ENCODE measurements at places on chromosomes 7 and 10.

DNA sequence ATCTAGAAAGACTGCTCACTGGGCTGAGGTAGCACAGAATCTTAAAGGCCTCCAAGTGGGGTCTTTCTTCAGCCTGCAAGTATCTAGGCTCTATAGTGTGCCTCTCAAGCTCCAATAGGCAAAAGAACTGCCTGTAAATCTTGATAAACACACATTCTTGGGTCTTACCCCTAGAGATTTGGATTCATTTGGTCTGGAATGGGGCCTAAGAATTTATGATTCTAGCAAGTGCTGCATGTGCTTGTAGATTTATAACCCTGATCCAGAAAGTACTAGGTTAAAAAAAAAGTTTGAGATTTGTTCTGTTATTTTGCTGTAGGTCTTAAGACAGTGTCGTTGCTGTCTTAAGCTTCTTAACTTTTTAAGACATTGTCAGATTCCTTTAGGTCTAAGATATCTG is 74.1 kb downstream of the RALA start:
- DNase-seq, result no peak

DNA sequence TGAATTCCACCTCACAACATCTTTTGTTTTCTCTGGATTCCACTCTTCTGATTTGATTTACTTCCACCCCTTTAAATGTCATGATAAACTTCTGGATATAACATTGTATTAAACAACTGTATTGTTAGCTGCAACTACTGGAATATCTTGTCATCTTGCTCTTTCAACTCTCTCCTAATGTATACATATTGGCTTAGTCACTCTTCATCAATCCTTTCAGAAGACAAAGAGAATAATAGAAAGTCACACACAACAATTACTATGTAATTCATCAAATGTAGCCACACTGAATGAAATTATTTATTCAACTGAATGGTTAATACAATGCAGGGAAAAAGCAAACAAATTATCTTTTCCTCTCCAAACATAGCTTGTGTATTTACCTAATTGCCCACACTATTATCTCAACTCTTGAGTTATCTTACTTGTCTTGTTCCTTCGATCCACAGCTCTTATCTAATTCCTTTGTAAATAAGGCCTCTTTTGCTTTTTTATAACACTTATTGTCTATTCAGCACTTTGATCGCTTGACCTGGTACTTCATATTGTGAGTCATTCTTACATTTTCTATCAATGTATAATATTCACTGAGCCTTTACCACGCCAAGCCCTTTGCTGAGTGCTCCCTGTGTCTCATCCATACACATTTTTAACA is 16.7 kb downstream of the SEMA3A start:
- no peak for DNase-seq

DNA sequence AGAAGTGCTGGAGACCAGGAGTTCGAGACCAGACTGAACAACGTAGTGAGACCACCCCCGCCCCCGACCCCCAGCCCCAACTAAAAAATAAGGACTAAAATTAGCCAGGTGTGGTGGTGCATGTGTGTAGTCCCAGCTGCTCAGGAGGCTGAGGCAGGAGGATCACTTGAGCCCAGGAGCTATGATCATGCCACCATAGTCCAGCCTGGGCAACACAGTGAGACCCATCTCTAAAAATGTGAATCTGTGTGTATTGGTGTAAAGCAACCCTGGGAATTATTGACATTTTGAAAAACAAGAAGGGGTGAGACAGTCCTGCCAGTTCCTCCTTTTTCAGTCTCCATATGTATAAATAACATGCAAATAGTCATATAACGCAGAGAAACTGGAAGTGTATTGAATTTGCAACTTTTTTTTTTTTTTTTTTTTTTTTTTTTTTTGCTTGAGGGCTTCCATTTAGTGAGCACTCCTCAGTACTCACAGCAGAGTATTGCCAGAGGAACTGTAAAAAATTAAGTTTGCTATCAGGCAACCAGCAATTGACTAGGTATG is 3.4 kb upstream of the ITGB1 start:
- no peak for DNase-seq

DNA sequence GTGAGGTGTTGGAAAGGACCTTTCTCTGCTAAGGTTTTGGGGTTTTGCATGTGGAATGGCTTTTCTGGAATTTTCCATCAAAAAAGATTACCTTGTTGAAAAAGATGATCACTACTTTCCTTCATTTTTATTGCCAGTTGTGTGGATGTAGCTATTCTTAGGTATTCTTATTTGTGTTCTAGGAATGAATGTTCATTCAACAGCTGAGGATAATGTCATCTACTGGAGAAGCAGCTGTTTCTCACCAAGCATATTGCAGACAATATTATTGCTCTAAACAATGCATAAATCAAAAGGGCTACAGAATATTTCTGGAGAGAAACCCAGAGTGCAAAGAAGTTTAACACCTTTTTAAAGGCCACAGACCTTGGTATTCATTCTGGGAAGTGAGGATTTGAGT is 145.6 kb upstream of the CALCR start:
- DNase-seq, result no peak

GRCh38 chr10:56622335-56622973 is 261.4 kb upstream of the ZWINT start:
- DNase-seq, result no peak

GRCh38 chr10:34075254-34075926 is 739.7 kb downstream of the PARD3 start:
- no peak for DNase-seq

DNA sequence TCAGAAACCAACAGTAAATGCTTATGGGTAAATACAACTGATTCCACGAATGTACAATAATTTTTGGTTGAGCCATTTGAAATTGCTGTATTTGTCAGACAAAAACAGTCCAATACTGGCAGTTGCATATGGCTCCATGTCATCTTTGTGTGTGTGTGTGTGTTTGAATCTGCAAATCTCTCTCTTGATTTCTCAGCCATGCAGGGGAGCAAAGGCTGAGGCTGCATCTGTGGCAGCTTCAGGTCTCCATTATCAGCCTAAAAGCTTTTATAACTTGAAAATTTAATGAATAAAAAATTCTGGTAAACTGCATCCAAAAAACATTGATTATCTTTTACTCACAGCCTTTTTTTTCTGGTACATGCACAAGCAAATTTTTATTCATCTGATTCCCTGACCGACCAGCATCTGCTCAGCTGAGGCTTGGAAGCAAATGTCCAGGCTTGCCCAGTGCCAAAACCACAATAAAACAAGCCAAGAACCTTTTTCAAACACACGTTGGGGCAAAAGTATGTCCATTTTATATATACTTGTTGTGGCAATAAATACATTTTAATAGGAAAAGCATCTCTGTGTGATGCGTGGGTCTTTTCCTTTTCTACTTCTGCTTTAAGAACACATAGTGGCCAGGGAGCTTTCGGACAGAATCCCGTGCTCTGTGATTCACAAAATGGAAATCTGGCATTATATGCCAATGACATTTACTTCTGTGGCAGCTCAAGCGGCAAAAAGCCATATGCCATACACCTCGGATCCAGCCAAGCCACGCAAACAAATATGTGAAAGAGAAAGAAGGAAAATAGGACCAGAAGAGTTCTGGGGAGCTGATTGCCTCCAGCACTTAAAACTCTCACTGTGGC is 275.6 kb upstream of the AOAH start:
- DNase-seq, result no peak

DNA sequence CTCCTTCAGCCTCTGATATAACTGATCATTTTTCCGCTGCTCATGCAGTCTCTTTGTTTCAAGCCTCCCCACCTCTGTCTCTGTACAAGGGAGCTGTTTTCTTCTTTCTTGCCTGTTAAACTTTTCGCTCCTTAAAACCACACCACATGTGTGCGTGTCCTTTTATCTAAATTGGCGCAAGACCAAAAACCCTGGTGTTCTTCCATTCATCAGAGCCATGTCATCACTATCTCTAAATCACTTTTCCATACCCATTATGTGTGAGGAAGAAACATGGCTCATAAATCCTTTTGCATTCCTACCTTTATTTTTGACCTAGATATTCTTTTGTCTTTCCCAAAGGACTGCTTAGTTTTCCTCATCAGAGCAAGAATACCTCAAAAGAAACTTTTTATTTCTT is 239.0 kb upstream of the IMMP2L start:
- DNase-seq, result no peak

GRCh38 chr7:137619181-137619580 is 227.6 kb downstream of the DGKI start:
- DNase-seq, result no peak

DNA sequence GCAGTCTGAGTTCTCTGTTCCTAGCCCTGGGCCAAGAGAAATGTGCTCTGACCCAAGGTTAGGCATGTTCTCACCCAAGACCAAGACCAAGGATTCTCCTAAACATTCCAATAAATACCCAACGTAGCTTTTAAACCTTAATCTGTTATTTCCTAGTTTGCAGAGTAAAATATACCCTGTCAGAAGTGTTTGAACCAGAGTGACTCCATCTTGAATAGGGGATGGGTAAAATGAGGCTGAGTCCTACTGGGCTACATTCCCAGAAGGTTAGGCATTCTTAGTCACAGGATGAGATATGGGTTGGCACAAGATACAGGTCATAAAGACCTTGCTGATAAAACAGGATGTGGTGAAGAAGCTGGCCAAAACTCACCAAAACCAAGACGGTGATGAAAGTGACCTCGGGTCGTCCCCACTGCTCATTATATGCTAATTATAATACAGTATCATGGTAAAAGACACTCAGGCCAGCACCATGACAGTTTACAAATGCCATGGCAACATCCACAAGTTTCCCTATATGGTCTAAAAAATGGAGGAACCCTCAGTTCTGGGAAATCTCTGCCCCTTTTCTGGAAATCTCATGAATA is 27.7 kb downstream of the PLXNA4 start:
- DNase-seq, result no peak

- no peak for DNase-seq
Measured at GRCh38 chr10:77926566-77927401, at the start of gene DLG5. Gene DLG5 (minus strand): TSS chr10:77926755. CDS start chr10:77926520, 235 bp downstream.

DNA sequence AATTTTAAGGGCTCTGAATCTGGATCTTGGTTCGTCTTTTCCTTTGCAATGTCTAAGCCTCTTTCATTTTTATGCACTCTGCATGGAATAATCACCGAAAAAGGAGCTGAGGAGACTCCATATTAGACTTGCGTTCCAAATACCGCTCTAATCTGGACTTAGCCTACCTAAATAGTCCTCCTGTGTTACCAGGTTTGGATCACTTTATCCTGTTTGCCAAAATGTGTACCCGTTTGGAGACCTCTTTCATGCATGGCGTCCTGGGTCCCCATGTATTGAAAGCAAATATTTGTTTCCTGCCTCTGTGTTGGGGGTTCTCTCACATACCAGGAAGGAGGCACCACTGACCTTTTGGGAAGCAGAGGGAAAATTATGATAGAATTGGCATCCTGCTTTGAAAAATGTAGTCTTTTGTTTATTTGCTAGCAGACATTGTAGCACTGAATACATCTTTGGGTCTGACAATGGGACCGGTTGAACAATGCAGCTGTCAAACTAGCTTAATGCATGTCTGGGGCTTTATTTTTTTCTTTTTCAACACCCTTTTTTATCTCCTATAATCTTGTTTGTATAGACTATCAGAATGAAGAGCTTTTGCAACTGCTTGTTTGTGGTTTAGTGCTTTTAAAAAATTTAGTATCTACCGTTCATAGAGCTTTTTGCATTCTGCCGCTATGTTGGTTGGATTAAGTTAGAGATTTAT is 11.8 kb upstream of the CELF2 start:
- DNase-seq, result no peak

DNA sequence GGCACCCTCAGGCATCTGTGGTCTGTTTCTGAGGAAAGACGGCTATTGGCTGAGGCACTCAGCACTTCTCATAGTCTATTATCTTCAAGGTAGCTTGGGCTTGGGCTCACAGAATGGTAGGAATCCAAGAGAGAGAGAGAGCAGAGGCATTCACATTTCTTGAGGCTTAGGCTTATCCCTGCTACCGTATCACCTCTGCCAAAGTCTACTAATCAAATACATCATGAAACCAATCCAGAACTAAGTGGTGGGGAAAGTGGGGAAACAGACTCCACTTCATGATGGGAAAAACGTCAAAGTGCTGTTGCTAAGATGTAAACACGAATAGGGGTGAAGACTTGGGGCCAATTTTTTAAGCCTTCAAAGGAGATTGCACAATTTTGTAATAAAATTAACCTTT is 271.1 kb upstream of the SEMA3D start:
- peak; percentile 9 for DNase-seq

GRCh38 chr10:119360181-119360921 is 153.0 kb downstream of the GRK5 start:
- no peak for DNase-seq

DNA sequence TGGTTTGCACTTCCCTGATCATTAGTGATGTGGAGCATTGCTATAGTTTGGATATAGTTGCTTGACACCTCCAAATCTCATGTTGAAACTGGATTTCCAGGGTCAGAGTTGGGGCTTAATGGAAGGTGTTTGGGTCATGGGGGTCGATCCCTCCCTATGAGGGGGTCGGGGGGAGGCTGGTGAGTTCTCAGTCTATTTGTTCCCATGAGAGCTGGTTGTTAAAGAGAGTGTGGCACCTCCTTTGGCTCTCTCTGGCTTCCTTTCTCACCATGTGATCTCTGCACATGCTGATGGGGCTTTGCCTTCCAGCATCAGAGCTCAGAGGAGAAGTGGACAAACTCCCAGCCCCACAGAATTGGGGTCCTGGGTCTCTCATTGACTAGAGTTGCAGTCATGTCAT is 36.8 kb upstream of the BAMBI start:
- no peak for DNase-seq

DNA sequence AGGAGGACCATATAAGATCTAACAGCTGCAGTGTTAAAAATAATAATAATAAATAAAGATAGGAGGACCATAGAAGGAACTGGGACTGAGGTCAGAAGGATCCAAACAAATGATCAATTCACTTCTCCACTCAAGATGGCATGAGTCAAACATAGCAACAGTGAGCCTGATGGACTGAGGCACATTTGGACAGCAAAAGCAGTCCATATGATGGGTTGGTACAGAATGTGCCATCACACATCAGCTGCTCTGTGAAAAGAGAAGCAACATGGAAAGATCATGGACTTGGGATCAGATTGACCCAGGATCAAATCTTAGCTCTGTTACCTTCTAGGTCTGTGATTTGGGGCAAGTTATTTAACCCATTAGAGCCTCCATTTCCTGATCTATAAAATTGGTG is 188.9 kb upstream of the KMT2E start:
- DNase-seq, result no peak

GRCh38 chr10:13163859-13164258 is 2.5 kb downstream of the MCM10 start:
- no peak for DNase-seq

- no peak for DNase-seq
Measured at GRCh38 chr7:25529320-25529719, 301.0 kb upstream of the NPVF start.

DNA sequence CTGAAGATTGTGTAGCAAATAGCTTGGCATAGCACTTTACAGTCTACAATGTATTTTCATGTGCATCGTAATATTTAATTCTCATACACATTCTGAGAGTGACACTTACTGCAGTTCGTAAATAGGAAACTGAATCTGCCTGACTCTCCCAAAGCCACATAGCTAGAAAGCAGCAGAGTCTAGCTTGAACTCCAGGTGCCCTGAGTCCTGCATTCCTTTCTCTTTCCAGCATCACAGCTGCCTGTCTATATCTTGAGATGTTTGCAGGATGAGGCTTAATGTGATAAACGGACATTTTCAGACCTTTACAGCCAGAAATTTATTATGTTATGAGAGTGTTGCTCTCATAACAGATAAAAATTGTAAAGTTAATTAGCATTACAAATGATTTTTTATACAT is 132.9 kb upstream of the PLXDC2 start:
- no peak for DNase-seq

Data from retinal pigment epithelial cell (primary cell).